ENCODE measurements at places on chromosomes 13 and 19. TPM values are rescaled to one million over a fixed set of nuclear protein-coding genes. Genes with fewer than 3 reads are reported as not detected.

DNA sequence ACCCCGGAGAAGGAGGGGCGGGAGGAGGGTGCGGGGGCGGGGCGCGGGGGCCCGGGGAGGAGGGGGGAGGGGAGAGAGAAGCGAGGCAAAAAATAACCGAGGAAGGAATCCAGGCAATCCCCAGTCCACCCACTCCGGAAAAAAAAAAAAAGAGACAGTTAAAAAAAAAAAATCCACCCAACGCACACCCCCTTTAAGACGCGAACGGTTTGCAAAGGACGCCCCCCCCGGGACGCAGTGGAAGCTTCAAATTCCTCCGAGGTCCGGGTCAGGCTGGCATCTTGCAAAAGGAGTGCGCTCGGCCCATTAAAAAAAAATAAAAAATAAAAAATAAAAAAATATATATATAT, at the start of gene CACNA1A:
CACNA1A (minus strand) TSS at position 9 of the 350 bp plus-strand sequence. CDS start 255 bp downstream, outside the sequence.
- DNase-seq = no peak

The RFPL4A gene
- not detected for total RNA-seq

DNA sequence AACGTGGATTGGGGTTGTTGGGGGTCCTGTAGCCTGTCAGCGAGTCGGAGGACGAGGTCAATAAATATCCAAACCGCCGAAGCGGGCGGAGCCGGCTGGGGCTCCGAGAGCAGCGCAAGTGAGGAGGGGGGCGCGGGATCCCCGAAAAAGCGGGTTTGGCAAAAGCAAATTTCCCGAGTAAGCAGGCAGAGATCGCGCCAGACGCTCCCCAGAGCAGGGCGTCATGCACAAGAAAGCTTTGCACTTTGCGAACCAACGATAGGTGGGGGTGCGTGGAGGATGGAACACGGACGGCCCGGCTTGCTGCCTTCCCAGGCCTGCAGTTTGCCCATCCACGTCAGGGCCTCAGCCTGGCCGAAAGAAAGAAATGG, 754 bp upstream of the SIX5 start:
- no peak for DNase-seq

GRCh38 chr13:29835280-29836061, 14.9 kb downstream of the UBL3 start:
- no peak for DNase-seq

DNA sequence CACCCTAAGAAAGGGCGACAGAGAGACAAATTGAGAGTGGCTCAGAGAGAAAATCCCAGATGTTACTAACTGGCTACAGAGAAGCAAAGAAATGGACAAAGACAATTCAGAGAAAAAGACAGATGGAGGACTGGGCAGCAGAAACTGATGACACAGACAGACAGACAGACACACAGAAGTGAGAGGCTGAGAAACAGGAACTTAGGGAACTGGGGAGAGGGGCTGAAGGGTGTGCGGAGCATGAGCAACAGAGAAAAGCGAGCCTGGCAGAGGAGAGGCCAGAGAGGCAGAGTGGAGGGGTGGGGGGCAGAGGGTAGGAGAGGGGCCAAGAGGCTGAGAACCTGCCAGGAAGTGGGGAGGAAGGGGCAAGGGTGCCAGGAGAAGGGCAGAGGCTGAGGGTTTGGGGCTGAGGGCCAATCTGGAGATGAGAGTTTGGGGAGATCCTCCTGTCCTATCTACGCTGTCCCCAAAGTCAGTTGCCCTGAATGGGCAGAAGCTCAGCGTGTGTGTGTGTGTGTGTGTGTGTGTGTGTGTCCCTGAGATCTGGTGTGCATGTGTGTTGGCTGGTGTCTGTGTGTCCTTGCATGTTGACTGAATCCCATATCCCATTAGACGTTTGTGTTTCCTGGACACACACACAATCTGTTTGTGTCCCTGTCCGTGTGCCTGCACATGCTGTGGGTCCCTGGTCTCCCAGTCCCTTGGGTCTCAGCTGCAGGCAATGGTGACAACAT, 5.6 kb upstream of the ERFL start:
- DNase-seq = no peak

DNA sequence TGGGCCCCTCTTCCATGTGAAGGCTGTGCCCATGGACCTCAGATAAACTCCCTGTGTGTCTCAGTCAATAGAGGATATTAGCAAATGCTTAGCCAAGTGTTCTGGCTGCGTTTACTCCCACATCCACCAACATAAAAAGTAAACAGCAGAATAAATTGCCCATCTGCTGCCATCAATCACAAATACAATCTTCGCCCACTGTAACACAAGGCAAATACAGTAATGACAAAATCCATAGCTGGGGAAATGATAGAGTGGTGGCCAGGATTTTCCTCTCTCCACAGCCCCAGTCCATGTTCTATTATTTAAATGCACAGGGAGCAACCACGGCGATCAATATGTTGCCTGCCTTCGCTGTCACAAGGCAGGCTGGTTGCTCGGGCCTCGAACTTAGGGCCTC, 376.5 kb downstream of the UQCRFS1 start:
- DNase-seq = no peak

DNA sequence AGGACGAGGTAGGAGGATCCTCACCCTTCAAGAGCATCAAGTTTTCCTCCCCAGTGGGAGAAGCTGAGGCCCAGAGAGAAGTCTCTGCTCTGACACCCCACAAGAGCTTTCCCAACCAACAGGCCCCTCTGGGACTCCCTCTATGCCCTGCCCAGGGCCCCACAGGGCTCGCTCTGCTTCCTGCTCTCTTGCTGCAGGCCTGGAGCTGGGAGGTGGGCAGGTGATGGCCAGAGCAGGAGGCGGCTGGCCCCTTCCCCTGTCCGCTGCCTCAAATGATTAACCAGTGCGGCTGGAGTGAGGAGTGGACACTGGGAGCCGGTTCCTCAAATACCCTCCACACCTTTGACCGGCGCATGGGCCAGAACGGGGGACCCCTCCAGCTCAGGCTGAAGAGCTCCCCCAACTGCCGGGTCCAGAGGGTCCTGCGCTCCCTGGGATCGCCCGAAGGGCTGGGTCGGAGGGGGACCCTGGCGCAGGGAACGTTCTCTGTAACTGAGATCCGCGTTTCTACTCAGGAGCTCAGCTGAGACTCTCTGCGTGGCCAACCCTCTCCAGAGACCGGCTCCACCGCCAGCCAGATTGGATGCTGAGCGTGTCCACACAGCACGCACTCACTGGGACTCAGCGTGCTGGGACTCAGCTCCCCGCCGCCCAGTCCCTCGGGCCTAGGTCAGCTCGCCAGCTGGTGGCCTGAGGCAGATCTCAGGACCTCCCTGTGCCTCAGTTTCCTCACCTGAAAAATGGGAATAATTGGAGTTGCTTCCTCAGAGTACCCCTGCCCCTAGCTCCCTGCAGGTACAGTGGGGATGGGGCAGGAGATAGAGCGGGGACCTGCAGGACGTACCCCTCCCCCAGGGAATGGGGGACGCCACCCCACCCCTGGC, 6.7 kb upstream of the ONECUT3 start:
- no peak for DNase-seq

The LILRA1 gene
- total RNA-seq = not detected

GRCh38 chr19:13215572-13216380, 65.6 kb downstream of the IER2 start:
- no peak for DNase-seq

The CBLC gene
- total RNA-seq = not detected

DNA sequence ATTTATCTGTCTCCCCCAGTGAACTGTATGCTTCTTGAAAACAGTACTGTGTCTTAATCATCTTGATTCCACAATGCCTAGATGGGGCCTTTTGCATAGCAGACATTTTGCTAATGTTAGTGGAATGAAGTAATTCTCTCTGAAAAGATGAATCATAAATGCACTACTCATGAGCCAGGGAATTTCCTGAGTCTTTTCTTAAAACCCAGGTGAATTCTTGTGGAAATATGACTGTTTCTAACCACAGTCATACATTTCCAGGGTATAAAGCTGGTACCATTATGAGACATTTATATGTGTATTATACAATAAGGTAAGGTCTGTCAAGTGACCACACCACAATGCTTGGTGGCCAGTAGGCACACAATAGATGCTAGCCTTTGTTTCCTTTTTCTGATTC, 5.5 kb upstream of the KCTD4 start:
- DNase-seq = no peak

DNA sequence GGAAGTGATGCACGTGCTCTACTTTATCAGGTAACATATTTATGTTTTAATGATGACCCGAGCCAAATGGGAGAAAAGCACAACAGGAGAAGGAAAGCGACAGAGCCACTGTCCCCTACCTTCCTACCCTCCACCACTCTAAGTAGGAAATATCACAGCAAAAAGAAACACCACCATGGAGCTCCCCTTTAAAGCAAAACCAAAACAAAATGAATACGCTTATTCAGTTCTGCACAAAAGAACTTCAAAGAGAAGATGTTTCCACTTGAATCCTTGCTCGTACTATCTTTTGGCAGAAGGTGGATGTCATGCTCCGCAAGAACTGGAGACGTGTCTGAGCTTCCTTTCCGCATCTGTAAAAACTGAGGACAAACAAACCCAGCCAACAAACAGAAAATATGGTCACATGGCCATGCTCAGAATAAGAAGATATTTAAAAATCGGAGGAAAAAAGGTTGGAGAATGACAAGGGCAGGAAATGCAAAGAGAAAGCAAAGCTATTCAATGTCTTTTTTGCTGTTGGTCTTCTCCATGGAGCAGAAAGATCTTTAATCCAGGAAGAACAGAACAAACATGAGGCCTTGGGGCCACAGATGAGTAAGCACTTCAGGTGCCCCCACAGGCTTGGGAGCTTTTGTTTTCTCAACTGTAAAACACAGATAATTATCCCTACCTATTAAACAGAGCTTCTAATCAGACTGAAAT, 19.5 kb downstream of the N4BP2L1 start:
- DNase-seq = no peak

GRCh38 chr13:100235311-100235901, 146.5 kb downstream of the PCCA start:
- no peak for DNase-seq

- DNase-seq = no peak
Measured at GRCh38 chr13:101425623-101426022, 9.3 kb upstream of the NALCN start.

GRCh38 chr19:46076031-46076880, 35.5 kb upstream of the IGFL4 start:
- no peak for DNase-seq

DNA sequence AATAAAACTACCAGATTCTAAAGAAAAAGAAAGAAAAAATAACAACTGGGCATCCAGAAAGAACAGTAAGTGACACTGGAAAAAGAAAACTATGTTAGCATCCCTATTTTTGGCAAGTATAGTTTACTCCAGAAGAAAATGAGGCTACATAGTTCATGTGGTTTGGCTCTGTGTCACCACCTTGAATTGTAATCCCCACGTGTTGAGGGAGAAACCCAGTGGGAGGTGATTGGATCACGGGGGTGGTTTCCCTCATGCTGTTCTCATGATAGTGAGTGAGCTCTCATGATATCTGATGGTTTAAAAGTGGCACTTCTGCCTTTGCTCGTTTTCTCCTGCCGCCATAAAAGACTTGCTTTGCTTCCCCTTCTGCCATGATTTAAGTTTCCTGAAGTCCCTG, 76.9 kb downstream of the ITGBL1 start:
- no peak for DNase-seq

The NMRK2 gene
- total RNA-seq = not detected

GRCh38 chr13:49784886-49785570, 7.5 kb downstream of the KPNA3 start:
- no peak for DNase-seq

DNA sequence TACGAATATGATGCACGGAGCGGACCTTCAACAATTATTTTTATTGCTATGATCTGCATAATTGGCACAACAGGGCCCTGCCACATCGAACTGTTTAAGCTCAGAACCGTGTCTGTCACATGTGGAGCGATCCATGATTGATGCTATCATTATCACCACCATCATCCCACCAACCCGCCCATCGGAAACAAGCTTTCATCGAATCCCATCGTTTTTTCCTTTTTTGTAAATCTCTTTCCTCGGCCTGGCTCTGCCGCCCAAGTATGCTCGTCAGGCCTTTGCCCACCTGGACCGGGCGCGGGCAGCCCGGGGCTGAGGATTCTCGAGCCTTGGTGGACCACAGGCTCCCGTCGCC, 533 bp upstream of the DCAF15 start:
- DNase-seq = no peak

DNA sequence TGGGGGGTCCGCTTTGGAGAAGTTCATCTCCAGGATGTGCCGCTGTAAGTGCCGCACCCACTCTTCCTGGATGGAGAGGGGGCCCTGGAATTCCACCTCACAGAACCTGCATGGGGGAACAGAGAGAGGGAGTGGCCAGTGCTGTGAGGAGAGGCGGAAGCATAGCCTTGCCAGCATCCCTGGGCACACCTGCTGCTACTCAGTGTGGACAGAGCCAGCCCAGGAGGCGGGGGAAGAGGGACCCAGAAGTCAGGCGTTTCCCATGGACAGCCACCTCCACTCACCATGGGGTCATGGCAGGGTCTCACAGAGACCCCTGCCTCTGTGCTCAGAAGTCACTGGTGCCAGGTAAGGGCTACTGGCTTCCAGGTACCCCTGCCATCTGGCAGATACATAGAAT, 4.3 kb upstream of the AKAP8L start:
- no peak for DNase-seq

The LHB gene
- not detected for total RNA-seq

The ZNF813 gene
- total RNA-seq = 7.6 TPM

DNA sequence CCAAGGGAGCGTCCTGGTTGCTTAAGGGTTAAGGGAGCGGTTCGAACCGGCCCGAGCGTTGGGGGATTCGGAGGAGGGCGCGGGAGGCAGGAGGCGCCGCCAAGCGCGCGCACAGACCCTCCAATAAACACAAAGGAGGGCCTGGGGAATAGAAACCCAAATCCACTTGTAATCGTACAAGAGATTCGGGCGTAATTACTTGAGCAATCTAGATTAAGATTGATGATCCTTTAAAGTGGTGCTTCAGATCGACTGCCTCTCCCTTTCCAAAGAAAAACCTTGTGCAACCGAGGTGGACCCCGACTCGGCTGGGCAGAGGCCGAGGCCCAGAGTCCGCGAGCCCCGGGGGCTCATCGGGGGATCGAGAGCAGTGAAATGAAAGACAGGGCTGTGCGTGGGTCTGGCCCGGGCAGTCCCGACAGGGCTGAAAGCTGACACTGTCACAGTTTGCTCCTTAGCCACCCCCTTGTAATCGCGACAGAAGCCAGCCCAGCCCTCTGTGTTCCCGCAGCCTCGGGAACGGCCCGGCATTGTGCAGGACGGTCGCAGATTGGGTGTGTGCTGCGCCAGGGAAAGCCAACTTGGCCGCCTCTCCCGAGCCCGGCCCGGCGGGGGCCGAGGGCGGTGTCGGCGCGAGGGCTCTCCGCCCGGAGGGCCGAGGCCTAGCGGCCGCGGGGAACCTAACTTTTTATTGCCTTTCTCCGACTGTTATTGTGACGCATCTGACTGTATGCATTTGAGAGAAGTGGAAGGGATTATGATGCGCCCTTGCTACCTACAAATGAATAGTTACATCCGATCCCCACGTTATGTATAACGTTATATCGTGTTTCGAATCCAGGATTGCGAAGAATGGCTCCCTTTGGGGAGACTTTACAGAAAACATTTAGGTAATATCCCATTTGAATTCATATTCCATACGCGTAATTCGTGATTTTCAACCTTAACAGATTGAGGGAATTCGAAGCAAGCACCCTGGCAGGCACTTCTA, 5.5 kb downstream of the MAB21L1 start:
- no peak for DNase-seq

Measured in T-cell (primary cell).